AG08395 (cell line): ENCODE measurements at places on chromosomes 5 and 9.

DNA sequence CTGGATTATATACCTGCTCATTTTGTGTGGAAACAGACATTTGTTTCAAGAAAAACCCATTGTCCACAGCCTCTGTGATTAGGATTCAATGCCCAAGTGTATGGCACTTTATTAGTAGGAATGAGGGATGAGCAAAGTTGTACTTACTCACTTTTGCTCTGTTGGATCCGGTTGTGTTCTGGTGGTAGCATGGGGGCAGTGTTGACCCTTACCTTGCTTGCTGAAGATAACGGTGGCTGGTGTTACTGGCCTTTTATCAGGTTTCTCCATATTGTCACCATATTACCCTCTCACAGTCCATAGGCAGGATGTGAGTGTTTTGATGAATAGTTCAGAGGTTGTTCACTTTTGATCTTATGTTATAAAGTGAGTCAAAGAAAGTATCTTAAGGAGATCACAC is 42.7 kb upstream of the NUDT12 start:
- DNase-seq, result no peak

DNA sequence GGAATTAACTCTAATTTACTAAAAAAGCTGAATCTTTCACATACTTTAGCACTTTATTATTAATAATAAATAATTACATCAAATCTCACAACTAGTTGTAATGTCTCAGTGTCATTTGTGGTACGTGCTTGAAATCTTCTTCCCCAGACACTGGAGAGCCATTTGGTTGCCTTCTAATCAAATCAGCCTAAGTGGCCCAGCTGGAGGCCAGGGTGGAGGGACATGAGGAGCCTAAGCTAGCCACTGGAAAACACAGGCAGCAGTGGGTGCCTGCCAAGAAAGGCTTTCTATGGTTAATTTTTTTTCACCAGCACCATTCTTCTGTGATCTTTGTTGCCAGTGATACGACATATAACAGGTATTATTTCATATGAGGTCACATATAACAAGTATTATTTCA is 117.0 kb downstream of the ERCC6L2 start:
- DNase-seq, result no peak

DNA sequence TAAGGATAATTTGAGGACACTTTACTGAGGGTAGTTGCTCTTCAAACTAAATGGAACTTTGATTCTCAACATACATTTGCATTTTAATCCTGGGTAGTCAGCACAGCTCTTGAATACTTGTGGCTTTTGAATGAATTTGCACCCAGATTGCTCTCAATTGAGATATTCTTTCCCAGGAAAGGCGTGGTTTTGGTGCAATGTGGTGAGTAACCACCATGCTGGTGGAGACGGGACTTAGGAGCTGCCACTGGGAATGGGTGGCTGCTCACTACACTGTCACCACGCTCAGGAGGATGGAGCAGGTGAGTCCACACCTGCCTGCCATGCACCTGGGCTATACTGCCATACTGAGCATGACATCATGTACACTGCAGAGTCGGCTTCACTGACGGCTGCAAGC is 99.2 kb downstream of the IRX1 start:
- DNase-seq, result peak; percentile 6

- DNase-seq, result peak; percentile 15
These were observed 4.1 kb downstream of the DNAJB5 start for GRCh38 chr9:34993502-34994259.

DNA sequence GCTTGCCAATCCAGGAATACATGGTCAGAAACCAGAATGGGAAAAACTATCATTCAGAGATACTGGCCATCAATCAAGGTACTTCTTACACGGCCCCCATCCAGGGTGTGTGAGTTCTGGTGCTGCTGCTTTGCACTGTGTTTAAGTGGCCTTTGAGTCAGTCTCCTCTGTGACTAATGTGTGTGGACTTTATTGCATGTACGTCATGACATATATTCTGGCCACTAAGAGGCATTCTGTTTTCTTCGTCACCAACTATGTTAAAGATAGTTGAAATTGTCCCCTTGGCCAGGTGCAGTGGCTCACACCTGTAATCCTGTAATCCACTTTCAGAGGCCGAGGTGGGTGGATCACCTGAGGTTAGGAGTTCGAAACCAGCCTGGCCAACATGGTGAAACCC is 8.5 kb downstream of the EXOSC3 start:
- DNase-seq, result peak; percentile 14

DNA sequence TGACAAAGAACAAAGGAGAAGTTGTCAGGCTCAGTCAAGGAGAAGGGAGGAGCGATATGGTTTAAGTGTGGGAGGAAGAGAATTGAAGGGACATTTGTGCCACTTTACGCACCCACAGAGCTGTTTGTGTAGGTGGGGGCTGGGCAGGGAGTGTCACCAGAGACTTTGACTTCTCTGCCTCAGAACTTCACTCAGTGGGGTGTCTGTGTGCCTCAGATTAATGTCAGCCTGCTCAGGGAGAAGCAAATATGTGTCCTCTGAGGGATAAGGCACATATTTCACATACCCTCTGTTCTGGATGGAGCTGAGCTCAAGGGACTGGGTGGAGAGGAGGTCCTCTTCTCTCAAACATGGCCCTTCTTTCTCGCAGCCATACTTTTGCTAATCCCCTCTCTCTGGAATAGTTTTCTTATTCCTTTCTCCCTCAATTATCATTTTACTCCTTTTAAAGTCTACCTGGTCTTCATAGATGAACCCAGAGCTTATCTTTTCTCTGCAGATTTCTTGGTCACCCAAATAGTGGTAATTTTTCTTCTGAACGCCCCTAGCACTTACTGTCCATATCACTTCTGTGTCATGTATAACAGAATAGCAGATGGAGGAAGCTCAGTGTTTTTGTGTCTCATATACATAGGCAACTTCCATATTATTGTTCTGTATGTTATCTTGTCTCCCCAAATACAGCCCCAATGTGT is 77.0 kb downstream of the IQGAP2 start:
- no peak for DNase-seq

DNA sequence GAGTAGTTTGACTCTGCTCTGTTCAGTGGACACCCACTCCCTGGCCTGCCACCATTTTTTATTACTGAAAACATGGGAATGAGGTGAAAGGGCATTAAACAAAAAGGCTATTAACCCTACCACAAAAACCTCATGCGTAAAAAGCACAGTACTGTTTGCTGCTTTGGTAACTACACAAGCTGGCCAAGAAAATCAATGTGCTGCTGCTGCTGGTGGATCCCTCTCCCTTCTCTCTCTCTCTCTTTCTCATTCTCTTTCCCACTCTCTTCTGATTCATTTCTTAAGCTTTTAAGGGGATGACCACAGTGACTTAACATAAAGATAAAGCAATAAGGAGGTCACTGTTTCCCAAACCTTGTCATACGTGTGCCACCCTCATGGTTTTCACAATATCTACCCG is 183.2 kb upstream of the TBC1D2 start:
- no peak for DNase-seq

GRCh38 chr5:10297646-10298204 is 10.0 kb downstream of the CMBL start:
- DNase-seq, result no peak

GRCh38 chr9:18141681-18142080 is 332.3 kb upstream of the ADAMTSL1 start:
- no peak for DNase-seq

DNA sequence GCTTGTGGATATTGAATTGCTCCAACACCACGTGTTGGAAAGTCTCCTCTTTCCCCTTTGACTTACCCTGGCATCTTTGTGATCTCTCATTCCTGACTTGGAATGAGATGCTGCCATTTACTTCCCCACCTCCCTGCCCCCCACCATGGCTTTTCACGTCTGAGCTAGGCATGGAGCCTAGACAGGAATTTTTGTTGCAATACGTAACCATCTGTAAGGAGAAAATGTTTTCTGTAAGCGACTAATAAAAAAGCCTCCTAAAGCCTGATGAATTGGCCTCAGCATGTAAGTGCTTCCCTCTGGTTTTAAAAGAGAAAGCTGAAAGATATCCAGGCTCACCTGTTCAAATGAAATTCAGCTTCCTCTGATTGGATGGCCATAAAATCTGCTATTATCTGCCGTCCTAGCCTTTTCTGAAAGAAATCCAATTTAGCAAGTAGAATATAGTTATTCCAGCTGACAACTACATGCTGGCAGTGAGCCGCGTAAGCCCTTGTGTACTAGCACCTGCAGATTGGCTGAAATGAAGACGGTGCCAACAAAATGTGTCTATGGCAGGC is 200.1 kb downstream of the NSG2 start:
- DNase-seq, result no peak

- peak; percentile 92 for DNase-seq
These were observed 26.6 kb upstream of the OR2K2 start for GRCh38 chr9:111356481-111357244.

DNA sequence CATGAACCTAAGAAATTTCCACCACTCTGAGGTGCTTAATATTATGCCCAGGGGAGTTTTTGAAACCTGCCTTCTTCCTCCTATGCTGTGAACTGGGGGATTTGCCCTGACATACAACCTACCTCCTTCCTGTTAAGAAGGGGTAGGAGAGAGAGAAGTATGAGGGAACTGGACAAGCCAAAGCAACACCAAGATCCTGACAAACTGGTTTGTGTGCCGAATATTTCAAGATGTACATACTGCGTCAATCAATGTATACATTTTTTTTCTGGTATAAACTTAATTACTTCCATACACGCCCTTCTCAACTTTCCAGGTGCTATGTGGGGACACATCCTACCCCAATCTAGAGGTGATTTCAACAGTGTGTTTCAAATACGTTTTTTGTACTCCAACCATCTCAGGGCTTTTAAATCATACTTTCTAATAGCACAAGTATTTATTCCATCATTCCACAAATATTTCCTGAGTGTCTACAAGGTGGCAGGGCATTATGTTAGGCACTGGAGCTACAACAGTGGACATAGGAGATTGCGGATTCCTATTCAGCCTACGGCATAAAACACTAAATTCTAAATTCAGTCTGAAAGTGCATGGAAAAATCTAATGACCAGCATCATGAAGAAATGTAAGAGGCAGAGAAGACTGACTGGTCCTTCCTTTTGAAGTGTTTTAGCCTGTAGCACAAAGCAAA is 70.1 kb upstream of the IFNK start:
- no peak for DNase-seq

GRCh38 chr9:84779883-84780282 is 110.4 kb downstream of the NTRK2 start:
- DNase-seq, result no peak

GRCh38 chr9:134942788-134943184 is 25.1 kb upstream of the FCN1 start:
- DNase-seq, result no peak

GRCh38 chr9:136787690-136788400 is 3.3 kb upstream of the TMEM141 start:
- DNase-seq, result peak; percentile 58

- no peak for DNase-seq
These were observed 294.4 kb downstream of the MEF2C start for GRCh38 chr5:88588609-88589008.
